ENCODE measurements at places on chromosomes 4 and X.

DNA sequence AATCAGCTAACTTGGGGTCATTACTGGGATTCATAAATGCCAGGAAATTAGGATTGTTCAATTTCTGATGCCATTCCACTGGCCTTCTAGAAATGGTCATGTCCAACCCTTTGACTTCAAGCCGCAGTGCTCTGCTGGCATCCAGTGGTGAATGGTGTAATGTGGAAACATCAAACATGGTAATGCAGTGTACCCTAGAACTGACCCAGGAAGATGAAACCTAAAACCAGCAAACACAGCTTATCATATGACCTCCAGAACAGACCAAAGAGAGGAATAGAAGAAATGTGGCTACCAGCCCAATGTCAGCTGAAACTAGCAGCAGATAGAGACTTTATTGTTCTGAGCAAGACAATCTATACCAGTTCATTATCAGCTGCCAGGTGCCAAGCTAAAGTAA, 13.8 kb downstream of the CXCL13 start:
- no peak for DNase-seq

GRCh38 chr4:147025042-147025441, 79.4 kb upstream of the TTC29 start:
- no peak for DNase-seq

GRCh38 chrX:148228521-148228920, 247.4 kb downstream of the FMR1NB start:
- no peak for DNase-seq

DNA sequence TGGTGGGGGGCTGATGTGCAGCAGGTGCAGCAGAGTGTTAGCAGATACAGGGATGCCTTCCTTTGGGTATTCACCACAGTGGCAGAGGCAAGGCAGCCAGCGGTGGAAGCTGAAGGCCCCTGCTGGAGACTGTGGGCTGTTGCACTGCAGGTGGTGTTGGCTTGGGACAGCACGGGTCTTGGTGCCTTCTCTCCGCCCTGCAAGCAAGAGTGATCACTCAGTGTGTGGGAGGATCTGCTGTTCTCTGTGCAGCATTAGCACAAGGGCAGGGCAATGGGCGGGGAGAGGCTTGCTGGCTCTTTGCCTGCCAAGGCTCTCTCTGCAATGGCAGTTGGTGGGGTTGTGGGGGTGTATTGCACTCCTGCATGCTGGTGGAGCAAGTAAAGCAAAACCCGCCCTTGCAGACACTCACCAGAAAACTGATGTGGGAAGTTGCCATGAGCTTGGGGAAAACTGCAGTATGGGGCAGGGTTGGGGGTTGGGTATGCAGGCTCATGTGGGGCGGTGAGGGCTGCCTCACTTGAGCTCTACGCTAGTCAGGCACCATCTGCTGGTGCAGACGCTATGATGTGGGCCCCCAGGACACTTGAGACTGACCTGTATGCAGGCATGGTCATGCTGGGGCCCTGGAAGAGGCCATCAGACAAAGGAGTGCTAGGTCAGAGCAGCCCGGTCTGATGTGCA, 820.8 kb upstream of the GRIA3 start:
- no peak for DNase-seq

GRCh38 chrX:69025802-69026301, 139.4 kb downstream of the PJA1 start:
- DNase-seq = no peak

DNA sequence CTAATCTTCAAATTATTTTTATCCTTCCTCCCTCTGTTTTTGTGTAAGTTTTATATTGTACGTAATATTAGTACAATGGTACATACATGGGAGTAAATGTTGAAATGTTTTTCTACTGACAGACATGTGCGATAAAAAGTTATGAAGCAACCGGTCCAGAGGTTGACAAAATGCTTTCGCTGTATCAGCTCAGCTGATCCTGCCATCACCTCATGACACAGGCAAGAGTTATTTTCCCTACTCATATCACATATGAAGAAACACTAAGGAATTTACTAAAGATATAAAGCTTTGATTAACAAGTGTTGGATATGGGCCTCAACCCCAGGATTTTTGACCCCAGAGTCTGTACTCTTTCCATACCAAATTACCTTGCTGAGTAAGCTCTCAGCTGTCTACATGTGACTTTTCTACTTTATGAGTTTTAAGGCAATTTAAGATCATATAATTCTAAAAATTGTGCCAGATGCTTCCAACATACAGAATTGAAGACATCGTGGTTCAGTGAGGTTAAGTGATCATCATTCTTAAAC, 50.0 kb downstream of the CLCN5 start:
- DNase-seq = no peak

- DNase-seq = no peak
These were observed 58.6 kb upstream of the MSX1 start for GRCh38 chr4:4800646-4801408.

DNA sequence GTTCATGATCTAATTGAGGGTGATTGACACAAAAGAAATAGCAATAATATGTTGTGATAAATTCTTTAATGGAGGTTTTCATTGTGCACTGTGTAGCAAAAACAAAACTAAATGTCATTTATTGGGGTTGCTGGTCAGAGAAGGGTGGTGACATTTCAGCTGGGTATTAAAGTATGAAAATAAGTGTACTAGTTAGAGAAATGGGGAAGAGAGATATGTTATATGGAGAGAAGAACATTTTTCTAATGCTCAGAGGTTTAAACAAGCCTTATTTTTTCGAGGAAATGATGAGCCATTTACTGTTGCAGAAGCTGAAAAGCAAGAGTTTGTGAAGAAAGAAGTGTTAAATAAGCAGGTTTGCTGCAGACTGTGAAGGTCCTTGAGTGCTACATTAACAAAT, 142.7 kb upstream of the PAQR3 start:
- no peak for DNase-seq

- no peak for DNase-seq
These were observed 32.7 kb downstream of the NUDT6 start for GRCh38 chr4:122889726-122890125.

- DNase-seq = no peak
These were observed 73.7 kb downstream of the ABLIM2 start for GRCh38 chr4:8084712-8085490.

- no peak for DNase-seq
These were observed 12.1 kb upstream of the FAM47A start for GRCh38 chrX:34144246-34144645.

- no peak for DNase-seq
These were observed 63.0 kb upstream of the FAM9A start for GRCh38 chrX:8864161-8864560.

DNA sequence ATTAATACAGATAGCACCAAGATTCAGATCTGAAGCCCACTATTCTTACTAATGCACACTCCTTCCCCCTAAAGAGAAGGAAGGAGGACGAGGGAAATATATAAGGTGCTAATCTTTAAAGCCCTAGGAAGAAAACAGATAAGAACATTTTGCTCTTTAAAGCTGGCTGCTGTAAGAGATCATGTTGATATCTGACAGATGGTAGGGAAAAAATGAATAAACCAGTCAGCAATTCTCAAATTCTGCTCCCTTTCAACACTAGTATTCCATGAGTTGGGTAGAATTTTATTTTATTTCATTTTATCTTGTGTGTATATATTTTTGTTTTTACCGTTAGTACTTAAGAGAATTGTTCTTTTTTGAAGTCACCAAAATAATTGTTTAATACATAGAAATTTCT, 19.2 kb downstream of the OTC start:
- DNase-seq = no peak

DNA sequence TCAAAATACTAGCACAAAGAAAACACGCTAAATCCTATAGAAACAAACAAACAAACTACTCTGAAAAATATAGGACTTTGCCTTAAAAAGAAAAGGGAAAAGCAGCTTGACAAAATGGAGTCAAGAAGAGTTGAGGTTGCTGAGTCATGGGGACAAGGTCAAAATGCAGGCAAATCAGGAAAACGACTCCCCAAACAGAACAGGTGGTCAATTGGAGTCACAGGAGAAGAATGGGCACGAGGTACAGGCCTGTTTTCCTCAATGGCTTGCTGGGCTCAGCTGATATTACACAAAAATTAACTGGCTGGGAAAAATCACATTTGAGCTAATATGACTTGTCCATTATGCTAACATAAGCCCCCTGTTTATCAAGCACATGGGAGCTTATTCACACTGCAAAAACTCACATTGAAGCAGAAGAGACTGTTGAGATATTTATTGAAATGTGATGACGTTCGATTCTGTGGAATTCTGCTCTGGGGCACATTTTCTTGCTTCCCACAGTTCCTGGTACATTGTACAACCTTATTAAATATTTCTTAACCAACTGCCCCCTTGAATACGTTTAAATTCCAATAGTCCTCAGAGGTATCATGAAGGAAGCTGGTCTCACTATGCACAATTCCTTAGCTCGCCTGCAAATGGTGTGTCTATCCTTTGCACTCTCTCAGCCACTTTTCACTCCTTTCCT, 1622.1 kb downstream of the STIM2 start:
- no peak for DNase-seq

DNA sequence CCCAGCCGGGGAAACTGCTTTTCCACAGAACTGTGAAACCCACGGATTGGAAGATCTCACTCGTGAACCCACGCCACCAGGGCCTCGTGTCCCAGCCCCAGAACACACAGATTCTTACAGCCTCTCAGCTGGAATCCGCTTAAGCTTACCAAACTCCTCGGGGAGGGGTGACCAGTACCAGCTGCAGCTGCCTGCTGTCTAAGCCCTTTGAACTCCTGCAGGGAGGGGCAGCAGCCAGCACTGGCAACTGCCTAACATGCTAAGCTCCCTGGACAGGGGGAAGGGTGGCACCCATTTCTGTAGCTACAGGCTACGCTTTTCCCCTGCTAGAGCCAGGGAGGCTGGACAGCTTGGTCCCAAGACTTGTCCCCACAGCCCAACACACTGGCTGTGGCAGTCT, 38.4 kb downstream of the TBL1X start:
- DNase-seq = no peak

- DNase-seq = no peak
These were observed 70.4 kb upstream of the NMU start for GRCh38 chr4:55706541-55706940.
